ENCODE measurements at places on chromosomes 3 and 15. TPM values are rescaled to one million over a fixed set of nuclear protein-coding genes. Genes with fewer than 3 reads are reported as not detected.

GRCh38 chr15:66747886-66748707, 46.1 kb downstream of the SMAD6 start:
- H3K27me3 ChIP-seq: no peaks in the 10 kb centered on the region
- no peak overlapping the region for H3K4me3 ChIP-seq
- no peak overlapping the region for H3K27ac ChIP-seq
- DNase-seq: no peak
- H3K36me3 ChIP-seq: no peaks in the 10 kb centered on the region
- H3K4me1 ChIP-seq: peaks cover 12% of the 10 kb centered on the region

The COL6A6 gene
- total RNA-seq: 0.61 TPM

DNA sequence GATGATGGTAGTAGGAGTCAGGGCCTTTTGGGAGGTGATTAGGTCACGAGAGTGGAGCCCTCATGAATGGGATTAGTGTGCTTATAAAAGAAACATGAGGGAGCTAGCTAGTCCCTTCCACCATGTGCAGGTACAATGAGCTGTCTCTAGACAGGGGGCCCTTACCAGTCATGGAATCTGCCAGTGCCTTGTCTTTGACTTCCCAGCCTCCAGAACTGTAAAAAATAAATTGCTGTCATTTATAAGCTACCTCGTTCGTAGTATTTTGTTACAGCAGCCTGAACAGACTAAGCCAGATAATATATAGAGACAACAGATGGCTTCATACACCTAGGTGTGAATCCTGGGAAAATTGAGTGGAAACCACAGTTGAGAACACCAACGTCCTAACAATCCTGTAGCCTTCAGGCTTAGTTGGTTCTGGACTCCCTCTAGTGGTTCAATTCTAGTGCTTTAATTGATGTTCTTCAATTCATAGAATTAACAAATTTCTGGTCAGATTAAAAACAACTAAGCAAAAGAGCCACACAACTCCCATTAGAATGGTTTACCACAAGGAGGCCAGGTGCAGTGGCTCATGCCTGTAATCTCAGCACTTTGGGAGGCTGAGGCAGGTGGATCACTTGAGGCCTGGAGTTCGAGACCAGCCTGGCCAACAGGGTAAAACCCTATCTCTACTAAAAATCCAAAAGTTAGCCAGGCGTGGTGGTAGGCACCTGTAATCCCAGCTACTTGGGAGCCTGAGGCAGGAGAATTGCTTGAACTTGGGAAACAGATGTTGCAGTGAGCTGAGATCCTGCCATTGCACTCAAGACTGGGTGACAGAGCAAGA, 21.3 kb upstream of the GATM start:
- H3K27me3 ChIP-seq: no peaks in the 10 kb centered on the region
- no peaks in the 10 kb centered on the region for H3K36me3 ChIP-seq
- no peak overlapping the region for H3K4me3 ChIP-seq

- H3K4me3 ChIP-seq: no peak overlapping the region
- no peaks in the 10 kb centered on the region for H3K4me1 ChIP-seq
- no peaks in the 10 kb centered on the region for H3K27me3 ChIP-seq
- DNase-seq: no peak
- no peaks in the 10 kb centered on the region for H3K36me3 ChIP-seq
Measured at GRCh38 chr15:73329501-73330200, 39.1 kb downstream of the HCN4 start.

The GAP43 gene
- total RNA-seq: 0.42 TPM

The SPATA12 gene
- not detected for total RNA-seq

- no peaks in the 10 kb centered on the region for H3K36me3 ChIP-seq
- H3K27me3 ChIP-seq: no peaks in the 10 kb centered on the region
- H3K27ac ChIP-seq: no peak overlapping the region
- no peak overlapping the region for H3K4me3 ChIP-seq
- DNase-seq: no peak
- H3K4me1 ChIP-seq: peaks cover 12% of the 10 kb centered on the region
Measured at GRCh38 chr3:119331661-119332060, 37.5 kb downstream of the ARHGAP31 start.

- H3K36me3 ChIP-seq: no peaks in the 10 kb centered on the region
- H3K27me3 ChIP-seq: no peaks in the 10 kb centered on the region
- H3K27ac ChIP-seq: no peak overlapping the region
- H3K4me3 ChIP-seq: no peak overlapping the region
Measured at GRCh38 chr15:51754267-51754666, 2.9 kb downstream of the TMOD2 start.

GRCh38 chr15:64749999-64750657, 25.3 kb downstream of the RBPMS2 start:
- H3K27me3 ChIP-seq: no peaks in the 10 kb centered on the region
- no peak overlapping the region for H3K27ac ChIP-seq
- no peak overlapping the region for H3K4me3 ChIP-seq
- no peaks in the 10 kb centered on the region for H3K36me3 ChIP-seq

The ITPKA gene
- total RNA-seq: 12.8 TPM

- DNase-seq: peak; percentile 58
- peak overlapping the region; percentile 81 for H3K4me3 ChIP-seq
- H3K4me1 ChIP-seq: peaks cover 9% of the 10 kb centered on the region
Measured at GRCh38 chr15:68818769-68819494, 1.8 kb downstream of the ANP32A start.

The SH2D7 gene
- total RNA-seq: not detected

The C3orf85 gene
- total RNA-seq: not detected

Measured in adrenal gland (tissue), 19 donors.